ENCODE measurements at places on chromosomes 6 and 20.

DNA sequence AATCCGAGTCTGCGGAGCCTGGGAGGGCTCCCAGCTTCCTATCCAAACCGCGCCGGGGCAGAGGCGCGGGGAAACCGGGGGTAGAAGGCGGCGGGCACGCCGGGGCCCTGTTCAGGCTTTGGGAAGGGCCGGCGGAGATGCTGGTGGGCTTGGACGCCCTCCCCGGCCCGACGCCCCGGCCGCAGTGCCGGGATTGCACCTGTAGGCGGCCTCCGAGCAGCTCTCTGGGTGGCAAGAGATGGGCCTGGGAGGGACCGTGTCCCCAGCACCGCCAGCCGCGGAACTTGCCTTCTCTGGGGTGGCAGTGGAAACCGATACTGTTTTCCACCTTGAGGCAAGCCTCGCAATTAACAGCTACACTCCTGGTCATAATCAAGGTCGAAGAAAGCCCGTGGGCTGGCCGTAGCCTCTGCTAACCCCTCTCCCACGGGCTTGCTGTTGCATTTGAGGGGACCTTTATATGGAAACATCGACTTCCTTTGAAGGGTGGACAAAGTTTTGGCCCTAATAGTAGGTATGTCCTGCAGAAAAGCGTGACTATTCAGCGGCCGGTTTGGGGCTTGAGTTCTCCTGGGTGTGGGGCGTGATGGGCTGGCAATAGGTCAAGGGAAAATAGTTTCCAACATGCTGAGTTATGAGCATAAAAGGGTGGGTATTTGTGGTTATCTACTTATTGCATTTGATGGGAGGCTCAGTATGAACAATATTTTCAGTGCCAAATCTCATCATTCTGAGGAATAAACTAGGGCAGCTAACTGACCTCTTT lies 1.1 kb upstream of the JAG1 start:
- peak; percentile 89 for DNase-seq

GRCh38 chr6:161074496-161075121 lies 83.0 kb downstream of the MAP3K4 start:
- DNase-seq: no peak

- DNase-seq: peak; percentile 46
These were observed 125.8 kb downstream of the MRPL14 start for GRCh38 chr6:44001318-44002066.

DNA sequence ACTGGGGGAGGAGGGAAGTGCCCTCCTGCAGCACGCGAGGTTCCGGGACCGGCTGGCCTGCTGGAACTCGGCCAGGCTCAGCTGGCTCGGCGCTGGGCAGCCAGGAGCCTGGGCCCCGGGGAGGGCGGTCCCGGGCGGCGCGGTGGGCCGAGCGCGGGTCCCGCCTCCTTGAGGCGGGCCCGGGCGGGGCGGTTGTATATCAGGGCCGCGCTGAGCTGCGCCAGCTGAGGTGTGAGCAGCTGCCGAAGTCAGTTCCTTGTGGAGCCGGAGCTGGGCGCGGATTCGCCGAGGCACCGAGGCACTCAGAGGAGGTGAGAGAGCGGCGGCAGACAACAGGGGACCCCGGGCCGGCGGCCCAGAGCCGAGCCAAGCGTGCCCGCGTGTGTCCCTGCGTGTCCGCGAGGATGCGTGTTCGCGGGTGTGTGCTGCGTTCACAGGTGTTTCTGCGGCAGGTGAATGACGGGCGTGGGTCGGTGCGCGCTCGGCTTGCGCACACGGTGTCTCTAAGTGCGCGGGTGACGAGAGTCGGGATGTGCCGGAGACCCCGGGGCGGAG lies at the start of gene CDKN1A:
Gene CDKN1A, plus strand, starts transcription at position 227 of the 555 bp plus-strand sequence. CDS start 5,388 bp downstream, outside the sequence.
- peak; percentile 85 for DNase-seq

DNA sequence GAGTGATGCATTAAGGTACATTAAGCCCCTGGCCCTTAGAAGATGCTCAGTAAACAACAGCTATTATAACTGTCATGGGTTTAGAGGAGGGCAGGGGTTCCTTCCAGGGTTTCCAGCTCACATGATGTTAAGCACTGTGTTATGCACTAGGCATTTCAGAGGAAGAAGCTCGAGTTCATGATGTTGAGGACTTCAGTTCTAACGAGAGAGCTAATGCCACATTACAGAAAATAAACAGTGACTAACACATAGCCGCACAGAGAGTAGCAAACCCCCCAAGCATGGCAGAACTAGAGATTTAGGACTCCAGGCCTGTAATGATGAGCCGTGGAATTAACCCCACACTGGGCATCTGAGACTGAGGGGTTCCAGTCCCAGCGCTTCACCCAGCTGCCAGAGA lies 105.2 kb downstream of the UNC5CL start:
- no peak for DNase-seq

All from right forelimb (tissue), 1 donor.